ENCODE measurements at places on chromosomes 7 and 10.

DNA sequence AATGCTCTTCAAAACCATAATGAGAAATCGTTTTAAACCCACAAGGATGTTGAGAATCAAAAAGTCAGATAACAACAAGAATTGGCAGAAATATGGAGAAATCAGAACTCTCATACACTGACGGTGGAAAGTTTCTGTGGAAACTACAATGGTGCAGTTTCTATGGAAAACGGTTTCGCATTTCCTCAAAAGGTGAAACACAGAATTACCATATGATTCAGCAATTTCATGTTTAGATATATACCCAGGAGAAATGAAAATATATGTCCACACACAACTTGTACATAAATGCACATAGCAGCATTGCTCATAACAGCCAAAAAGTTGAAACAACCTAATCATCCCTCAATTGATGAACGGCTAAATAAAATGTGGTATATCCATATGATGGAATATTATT lies 218.2 kb downstream of the ARL4A start:
- no peak for DNase-seq

DNA sequence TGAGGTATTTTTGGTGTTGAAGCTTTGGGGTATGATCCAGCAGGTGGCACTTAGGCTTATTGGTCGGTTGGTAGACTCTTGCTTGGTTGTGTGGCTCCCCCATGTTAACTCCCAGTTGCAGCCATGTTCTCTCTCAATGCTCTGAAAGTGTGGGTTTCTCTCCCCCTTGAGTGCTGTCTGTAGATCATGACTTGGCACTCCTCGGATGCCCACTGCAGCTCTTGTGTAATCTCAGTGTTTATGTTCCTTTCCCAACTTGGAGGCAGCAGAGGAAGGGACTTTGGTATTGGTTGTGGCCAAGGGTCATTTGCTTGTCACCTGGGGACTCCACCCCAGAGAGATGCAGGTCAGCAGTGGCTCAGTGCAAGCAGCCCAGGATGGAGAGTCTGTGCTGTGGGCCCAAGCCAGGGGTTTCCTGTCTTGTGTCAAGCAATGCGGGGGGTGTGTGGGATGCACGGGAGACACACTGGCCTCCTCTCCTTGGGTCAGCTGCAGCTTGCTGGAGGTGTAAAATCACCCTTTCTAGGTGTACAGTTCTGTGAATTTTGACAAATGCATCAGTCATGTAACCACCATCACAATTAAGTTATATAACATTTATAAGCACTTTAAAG lies 36.9 kb downstream of the PIK3CG start:
- no peak for DNase-seq

DNA sequence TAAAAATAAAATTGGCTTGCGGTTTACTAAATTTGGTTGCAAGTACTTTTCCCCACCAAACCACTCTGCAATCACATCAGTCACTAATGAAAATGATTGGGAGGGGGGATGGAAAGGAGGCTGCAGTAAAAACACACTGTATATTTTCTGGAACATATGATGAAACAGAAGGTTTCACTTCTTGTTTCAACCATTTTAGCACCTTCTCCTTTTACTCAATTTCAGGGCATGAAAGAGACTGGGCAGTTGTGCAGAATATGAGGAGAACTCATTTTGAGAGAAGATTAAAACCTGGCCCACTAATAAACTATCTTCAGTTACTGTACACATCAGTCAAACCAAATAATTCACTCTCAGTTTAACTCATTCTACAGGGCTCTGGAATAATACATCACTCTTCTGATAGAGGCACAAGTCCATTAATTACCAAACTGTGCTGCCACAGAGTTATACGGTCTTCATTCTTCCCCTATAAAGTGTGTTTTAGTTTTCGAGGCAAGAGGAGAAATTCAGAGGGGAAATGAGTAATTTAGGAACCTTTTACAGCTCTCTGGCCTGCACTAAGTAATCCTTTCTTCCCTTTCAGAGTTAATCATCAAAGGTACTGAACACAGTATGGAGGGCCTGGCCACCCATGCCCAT lies 25.5 kb downstream of the JAZF1 start:
- no peak for DNase-seq

DNA sequence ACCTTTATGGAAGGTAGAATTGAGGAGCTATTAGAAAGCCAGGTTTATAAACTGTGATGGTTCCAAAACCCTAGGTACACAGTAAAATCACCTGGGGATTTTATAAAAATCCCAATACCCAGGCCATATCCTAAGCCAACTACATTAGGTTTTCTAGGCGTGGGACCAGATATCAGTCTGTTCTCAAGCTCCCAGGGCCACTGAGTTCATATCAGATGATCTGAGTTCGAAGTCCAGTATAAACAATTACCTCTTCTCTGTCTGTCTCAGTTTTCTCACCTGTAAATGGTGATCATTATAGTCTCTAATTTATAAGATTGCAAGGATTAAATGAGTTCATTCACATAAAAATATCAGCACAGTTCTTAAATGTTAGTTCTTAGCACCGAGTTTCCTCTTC lies 60.6 kb downstream of the CAV1 start:
- DNase-seq = no peak

DNA sequence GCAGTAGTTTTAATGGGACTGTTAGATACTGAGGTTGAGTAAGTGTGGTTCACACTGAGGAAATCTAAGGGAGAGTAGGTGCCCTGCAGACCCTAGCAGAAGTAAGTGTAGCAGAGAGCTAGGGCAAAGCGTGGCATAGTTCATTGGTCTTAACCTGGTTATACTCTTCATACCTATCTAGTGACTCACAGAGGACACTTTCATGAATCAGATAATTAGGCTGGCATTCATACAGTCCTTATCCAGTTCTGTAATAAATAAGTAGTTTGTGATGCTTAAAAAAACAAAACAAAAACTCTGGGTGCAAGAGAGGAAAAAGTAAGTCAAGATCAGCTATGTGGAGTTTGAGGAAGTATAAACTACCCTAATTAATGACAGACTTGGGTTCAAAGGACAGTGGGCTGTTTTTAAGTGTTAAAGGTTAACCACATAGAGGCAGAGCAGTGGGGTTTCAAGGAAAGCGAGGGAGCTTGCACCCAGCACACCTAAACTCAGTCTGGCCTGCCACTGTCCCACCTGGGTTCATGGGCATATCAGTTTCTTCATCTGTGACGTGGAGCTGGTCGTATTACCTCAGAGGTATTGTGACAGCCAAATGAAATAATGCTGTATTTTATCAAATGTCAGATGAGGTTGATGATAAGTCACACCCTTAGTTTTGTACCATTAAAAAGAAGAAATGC lies 27.1 kb downstream of the LMTK2 start:
- peak; percentile 27 for DNase-seq

DNA sequence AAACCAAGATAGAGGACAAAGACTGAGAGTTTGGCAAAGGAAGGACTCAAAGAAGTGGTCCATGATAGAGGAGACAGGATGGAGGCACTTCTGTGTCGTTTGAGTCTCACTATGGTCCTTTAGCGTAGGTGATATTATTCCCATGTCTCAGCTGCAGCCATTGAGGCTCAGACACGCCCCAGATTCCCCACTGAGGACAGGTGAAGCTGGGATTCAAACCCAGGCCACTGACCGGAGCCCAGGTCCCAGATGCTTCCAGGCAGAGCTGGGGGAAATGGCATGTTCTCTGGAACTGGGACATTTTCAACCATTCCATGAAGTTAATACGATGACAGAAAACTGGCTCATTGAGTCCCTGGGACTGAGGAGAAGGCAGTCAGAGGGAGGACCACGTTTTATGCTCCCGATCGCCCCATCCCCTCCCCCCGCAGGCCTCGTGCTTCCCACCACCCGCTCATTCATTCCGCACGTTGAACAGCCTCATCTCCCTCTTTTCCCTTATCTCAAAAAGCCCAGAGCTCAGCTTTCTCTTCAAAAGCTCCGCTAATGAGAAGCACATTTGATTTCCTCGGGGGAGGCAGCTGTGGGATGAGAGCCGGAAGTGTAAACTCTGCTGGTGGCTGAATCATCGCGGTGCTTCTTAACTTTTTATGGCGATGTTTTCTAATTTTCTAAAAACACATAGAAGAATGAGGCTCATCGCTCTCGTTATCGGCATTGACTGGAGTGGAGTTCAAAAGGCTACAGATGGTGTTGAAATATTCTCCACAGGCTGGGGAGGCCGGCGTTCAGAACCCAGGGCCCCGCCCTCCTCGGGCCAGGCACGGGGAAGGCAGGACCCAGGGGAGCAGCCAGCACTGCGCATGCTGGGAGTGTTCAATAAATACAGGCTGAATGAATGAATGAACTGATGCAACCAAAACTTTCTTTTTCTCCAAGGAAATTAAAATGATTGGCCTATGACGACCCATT lies 64.0 kb downstream of the OAT start:
- DNase-seq = peak; percentile 27
